ENCODE measurements at places on chromosomes 7 and 10.

DNA sequence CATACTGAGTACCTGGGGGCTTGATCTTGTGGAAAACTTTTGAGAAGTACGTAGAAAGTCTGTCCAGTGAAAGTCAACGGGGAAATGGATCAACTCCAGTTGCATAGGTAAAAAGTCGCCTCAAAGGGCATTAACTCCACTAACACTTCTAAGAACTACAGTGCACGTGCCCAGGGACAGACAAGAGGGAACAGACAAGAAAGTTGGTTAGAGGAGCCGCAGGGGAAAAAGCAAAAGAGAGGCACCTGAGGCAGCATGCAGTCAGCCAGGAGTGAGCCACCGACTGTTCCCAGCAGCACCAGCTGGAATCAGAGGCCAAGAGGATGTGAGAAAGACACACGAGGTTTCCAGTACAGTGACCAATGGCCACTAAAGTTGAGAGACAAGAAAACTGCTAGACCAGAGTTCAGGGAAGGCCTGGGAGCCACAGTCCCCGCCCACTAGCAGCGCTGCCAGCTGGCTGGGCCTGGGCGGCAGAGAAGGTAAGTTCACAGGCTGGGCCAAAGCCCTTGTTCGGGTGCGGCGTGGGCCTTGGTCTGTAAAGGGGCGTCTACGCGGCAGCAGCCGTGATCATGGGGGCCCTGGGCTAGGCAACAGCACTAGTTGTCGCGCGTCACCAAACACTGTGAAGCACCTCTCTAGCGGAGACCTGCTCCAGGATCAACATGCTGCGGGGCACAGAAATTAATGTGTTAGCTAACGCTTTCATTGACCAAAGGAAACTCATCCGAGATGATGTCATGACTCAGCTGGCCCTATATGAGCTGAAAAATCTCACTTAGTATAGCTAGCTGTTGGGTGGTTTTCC, 14.0 kb downstream of the ITGB1 start:
- DNase-seq, result no peak

DNA sequence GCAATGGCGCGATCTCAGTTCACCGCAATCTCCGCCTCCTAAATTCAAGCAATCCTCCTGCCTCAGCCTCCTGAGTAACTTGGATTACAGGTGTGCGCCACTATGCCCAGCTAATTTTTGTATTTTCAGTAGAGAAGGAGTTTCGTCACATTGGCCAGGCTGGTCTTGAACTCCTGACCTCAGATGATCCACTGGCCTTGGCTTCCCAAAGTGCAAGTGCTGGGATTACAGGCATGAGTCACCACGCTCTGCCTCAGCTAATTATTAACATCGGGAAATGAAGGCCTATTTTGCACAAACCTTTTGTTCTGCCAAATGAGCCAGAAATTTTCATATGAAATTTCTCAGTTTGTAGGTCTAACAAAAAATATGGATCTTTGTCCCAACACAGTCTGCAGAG, 106.7 kb upstream of the ODAD2 start:
- no peak for DNase-seq

DNA sequence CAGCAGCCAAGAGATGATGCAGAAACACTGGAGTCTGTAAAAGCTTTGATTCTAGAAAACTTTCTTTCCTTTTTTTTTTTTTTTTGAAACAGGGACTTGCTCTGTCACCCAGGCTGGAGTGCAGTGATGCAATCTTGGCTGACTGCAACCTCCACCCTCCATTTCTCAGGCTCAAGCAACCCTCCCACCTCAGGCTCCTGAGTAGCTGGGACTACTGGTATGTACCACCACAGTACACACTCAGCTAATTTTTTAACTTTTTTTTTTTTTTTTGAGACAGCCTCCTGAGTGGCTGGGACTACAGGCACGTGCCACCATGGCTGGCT, 17.0 kb upstream of the BAG3 start:
- no peak for DNase-seq

GRCh38 chr10:69045441-69046300, 42.2 kb upstream of the SRGN start:
- DNase-seq, result no peak

DNA sequence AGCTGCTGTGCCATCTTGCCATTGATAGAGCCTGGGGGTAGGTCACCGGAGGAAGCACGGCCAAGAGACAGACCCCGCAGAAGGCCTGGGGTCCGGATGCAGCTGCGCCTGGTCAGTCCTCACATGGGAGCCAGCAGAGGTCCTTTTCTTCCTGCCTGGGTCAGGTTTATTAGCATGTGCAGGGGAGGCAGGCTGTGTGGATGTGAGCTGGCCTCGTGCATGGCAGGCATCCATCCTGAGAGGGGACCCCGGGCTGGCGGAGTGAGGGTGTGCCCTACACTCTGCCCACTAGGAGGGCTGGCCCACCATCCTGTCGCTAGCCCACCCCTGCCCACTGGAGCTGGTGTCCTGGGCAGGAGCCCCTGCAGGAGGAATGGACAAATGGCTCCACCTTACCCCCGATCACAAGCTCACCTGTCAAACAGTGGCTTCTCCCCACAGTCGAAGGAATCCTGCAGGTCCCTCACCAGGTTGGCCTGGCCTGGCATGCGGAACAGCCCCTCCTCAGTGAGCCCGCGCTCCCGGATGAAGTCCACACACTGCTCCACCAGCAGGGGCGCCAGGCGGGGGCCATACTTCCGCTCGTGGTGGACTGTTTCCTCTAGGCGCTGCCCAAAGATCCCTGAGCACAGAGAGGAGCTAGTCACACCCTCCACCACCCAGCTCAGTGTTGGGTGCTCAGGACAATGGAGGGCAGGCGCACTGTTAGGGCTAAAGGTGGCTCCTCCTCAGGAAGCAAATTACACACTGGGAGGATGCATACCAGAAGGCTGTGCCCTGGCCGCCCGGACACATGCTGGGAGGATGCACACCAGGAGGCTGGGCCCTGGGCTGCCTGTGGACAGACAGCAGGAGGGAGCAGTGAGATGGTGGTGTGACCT, 145.4 kb downstream of the ARHGAP22 start:
- DNase-seq, result no peak

DNA sequence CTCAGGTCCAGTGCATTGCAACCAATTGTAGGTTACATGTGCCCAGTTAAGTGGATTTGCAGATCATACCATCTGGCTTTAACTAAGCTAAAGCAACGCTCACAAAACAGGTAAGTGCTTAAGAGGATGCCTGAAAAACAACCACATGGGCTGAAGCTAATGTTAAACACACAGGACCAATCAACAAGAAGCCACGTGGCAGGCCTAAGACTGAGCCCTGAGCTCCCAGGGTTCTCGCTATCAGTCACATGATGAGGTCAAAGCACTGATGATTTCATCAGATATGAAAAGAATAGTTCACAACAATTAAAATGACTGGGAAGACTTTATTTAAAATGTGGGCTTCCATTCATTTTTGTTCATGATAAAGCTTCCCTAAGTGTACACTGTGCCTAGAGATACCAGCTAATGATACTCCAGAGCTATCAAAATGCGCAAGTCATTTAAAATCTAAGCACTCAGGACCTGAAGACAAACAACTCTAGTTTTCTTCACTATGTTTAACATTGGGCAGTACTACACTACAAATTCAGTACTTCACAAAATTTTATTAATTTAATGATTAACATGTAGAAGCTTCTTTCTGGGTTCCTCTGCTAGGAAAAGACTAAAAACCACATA, 90.6 kb downstream of the PIP4K2A start:
- no peak for DNase-seq

DNA sequence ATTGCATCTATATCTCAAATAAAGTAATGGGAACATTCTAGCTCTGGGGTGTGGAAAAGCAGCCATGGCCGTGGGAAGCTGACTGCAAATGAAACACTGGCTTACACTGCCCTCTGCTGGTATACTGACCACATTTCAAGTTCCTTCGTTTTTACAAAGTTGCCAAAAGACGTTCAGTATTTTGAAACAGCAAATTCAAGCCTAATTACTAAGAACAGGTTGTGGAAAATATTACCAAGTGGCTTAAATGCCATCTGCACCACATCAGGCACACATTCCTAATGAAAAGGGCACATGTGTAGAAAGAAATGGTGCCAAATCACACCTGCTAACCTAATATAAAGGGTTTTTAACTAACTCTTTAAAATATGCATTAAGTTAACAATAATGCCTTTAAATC, 83.9 kb downstream of the JAZF1 start:
- DNase-seq, result peak; percentile 65

GRCh38 chr10:73495226-73495883, 469 bp downstream of the PPP3CB start:
- DNase-seq, result peak; percentile 72

DNA sequence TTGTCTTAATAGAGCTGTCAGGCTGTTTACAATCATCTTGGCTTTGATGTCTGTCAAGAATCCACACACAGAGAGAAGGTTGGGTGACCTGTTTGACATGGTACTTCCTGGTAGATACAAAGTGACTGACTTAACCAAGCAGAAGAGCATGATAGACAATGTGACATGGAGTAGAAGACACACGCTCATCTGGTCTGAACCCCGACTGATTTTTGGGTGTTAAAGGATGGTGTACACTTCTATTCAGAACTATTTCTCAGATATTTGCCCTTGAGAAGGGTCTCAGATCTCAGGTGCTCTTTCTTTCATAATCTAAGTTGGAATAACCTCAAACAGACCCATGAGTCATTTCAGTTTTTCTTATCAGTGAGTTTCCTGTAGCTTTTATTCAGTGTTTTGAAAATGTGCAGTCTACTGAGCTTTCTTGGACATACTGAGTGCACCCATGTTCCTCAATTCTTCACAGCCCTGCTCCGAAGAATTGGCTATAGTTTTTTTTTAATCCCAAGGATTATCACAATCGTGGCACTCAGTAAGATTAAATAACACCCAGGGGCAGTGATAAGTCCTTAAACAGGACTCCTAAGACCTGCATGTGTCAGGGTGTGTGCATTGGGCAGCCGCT, 46.4 kb upstream of the NXPH1 start:
- no peak for DNase-seq

GRCh38 chr7:92767437-92767836, 68.9 kb downstream of the CDK6 start:
- DNase-seq, result no peak

GRCh38 chr10:107427016-107427415, 262.5 kb upstream of the SORCS1 start:
- no peak for DNase-seq

- peak; percentile 47 for DNase-seq
Observed at GRCh38 chr10:18144928-18145327, 4.7 kb downstream of the CACNB2 start.

DNA sequence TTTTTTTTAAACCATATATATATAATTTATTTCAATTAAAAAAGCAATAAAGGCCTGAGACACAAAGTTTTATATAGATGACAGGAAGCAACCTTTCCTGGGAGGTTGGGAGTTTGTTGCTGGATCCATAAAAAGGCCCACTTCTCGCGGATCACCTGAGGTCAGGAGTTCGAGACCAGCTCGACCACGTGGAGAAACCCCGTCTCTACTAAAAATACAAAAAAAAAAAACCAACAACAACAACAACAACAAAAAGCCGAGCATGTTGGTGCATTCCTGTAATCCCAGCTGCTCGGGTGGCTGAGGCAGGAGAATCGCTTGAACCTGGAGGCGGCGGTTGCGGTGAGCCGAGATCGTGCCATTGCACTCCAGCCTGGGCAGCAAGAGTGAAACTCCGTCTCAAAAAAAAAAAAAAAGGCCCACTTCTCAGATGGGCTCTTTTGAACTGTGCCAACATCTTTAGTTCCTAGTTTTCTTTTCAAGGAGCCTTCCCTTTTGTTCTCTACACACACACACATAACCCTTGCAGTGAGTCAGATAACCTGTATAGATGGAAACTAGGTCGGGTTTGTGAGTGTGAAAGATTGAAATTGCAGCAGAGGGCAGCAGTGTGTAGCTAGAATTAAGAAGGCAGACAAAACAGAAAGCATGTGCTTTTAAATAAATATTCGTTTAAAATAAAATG, 1.2 kb upstream of the SMNDC1 start:
- DNase-seq, result peak; percentile 83

GRCh38 chr7:30411173-30411572, 67.4 kb downstream of the NOD1 start:
- DNase-seq, result no peak

DNA sequence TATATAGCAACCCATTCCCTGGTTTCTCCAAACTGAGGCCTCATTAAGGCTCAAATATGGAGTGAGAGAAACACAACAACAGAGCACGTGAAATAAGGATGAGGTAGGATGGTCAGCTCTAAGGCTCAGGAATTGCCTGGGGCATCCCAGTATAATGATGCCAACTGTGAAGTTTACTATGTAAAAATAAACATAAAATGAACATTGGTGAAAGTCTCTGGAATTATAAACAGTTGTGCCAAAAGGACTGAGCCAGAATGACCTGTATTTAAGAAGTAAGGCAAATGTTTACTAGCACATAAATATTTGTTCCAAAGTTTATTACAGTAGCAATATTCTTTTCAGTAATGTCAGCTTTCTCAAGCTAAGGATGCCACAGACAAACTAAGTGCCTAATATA, 64.6 kb downstream of the ZNF680 start:
- DNase-seq, result no peak

GRCh38 chr10:10542477-10542876, 475.2 kb upstream of the CELF2 start:
- DNase-seq, result peak; percentile 31

GRCh38 chr10:24723788-24724380, at the start of gene ARHGAP21:
Gene ARHGAP21, minus strand, starts transcription at chr10:24723887. Its CDS starts 1,988 bp downstream, at chr10:24721899.
- peak; percentile 70 for DNase-seq

DNA sequence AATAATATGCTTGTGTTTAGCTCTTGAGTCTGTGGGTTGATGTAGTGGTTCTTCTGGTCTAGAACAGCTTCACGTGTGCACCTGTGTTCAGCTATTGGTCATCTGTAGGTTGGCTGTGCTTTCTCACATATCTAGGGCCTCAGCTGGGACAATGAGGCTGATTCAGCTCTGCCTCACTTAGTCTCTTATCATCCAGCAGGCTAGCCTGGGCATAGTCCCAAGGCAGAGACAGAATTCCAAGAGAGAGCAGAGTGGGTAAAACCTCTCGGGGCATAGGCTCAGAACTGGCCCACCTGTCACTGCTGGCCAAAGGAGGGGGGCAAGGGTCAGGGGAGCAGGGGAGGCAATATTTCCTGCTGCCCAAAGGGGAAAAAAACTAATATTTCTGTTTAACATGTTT, 32.0 kb upstream of the MXI1 start:
- DNase-seq, result no peak

- DNase-seq, result no peak
Observed at GRCh38 chr7:30183749-30184369, 49.1 kb downstream of the MTURN start.

GRCh38 chr10:97755718-97756117, 16.1 kb downstream of the SFRP5 start:
- DNase-seq, result no peak

DNA sequence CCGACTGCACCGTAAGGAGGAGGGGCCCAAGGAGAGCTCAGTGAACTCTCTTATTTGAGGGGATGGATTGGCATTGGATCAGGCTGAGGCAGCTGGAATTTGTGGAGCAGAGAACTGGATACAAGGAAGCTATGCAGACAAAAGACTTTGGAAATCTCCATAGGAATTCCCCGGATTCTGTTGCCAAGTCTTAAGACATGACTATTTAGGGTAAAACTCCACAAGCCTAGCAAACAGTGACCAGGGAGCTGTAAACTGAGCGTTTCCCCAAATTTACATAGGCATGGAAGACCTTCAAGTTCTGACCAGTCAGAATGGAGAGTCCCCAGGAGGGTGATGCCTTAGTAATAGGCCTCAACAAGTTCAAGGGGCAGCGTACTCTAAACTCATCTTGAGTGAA, 82.5 kb upstream of the PCBD1 start:
- no peak for DNase-seq
